ENCODE measurements at places on chromosomes 12 and 14.

GRCh38 chr14:100010679-100011078 lies 54.5 kb upstream of the EVL start:
- DNase-seq = no peak

DNA sequence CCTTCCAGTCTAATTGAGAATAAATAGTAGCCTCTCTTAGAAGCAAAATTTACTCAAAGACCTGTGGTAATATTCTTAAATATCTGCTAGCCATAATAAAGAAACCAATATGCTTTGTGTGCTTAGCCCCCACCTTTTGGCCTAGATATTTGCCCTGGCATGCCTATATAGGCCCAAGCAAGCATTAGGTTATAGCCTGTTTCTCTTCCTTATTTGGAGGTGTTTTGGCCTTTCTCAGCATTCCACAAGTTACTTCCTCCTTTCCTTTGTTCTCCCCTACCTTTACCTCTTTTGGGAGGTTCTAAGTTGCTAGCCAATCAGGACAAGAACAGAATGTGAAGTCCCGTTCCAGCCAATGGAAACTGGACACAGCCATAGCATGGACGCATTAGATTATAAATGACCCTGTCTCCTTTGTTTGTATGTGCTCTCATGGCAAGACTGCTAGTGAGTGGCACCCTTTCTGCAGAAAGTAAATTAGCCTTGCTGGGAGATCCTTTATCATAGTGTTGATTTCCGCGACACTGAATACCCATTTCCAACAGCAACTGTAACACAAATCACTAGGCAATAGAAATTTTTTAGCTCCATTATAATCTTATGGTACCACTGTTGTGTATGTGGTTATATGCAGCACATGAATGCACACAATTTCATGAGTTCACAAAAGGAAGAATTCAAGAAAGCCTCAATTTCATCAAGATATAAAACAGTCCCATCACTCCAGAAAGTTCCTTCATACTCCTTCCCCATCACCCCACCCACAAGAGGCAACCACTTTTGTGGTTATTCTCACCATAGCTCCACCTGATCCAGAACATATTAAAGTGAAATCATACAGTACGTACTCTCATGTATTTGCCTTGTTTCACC lies 37.6 kb downstream of the CEP83 start:
- DNase-seq = no peak

DNA sequence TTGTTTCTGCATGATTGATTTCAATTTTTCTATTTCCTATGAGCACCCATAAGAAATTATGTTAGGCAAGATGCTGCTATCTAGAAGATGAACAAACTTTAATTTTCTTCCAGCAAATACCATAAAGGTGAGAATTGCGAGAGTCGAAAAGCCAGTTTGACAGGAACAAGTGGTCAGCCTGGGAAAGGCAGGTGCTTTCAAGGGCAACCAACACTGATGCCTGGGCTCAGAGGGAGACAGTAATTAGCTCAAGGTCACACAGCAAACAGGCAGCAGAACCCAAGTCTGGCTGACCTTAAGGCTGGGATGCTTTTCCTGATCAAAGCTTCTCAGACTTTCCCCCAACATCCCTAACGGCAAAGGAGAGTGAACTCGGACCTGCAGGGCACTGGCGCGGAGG lies 6.8 kb upstream of the OTUB2 start:
- no peak for DNase-seq

DNA sequence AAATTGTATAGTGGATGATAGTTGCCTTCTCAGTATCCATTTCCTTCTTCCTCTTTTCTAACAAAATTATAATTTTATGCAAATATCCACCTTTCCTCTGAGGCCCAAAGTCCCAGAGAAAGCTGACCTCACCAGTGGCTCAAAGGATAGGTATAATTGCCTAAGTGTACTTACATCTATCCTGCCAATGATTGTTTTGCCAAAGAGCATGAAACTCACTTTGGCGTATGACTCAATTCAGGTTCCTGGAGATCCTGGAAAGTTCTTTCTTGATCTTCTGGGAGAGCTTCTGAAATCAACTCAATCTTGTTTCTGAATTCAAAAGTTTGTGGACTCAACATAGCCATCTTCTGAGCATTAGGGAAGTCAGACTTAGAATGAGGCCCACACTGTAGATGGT lies 10.5 kb upstream of the RBM25 start:
- DNase-seq = no peak

DNA sequence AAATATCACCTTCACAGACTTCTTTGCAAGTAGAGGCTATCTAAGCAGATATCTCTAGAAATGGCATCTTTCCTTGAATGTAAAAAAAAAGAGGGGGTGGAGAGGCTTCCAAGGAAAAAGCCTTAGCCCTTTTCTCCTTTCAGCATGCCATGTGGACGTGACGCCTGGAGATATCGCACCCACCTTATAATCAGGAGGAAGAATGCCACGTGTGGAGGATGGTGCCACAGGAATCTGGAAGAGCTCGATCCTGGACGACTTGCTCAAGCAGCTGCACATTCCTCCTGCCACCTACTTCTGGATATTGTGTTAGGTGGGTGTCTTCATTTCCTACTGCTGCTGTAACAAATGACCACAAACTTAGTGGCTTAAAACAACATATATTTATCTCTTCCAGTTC lies 203.6 kb downstream of the NUAK1 start:
- DNase-seq = no peak

DNA sequence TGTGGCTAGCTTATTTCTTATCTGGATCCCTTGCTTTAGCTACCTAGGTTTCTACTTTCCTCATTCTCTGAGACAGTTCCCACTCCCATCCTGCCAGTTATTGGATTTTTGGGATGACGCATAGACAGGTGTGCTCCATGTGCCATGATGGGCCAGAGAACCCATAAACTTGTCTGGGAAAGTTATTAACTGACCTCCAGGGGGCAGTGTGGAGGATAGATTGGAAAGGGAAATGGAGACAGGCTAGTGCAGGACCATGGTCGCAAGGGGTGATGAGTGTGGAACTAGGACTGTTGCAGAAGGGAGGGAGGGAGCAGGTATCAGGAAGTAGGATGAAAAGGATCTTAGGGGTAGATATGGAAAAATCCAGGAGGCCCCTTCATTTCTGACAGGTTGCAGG lies 80.3 kb downstream of the ESRRB start:
- DNase-seq = peak; percentile 5

- no peak for DNase-seq
Observed at GRCh38 chr14:24086193-24086955, 7.7 kb upstream of the PCK2 start.

- no peak for DNase-seq
Observed at GRCh38 chr12:22360774-22361173, 26.3 kb upstream of the ST8SIA1 start.

GRCh38 chr12:63841571-63841970 lies 2.9 kb upstream of the SRGAP1 start:
- no peak for DNase-seq

DNA sequence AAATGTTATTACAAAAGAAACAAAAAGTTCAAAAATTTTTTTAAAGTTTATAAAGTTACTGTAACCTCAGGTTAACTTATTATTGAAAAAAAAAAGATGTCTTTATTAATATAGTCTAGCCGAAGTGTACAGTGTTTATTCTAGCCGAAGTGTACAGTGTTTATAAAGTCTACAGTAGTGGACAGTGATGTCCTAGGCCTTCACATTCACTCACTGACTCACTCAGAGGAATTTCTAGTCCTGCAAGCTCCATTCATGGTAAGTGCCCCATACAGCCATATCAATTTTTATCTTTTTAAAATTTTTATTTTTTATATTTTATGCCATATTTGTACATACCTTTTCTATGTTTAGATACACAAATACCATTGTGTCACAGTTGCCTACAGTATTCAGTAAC lies 10.4 kb downstream of the ATG2B start:
- DNase-seq = no peak

Data from stimulated activated CD8-positive, alpha-beta memory T cell treated with anti-CD3 and anti-CD28 coated beads, Interleukin-15, amount 100 ng/mL, for 48 hours (primary cell).